ENCODE measurements at places on chromosomes 1 and 21. TPM values are rescaled to one million over a fixed set of nuclear protein-coding genes. Genes with fewer than 3 reads are reported as not detected.

Gene ADAMTS1
- 23.0 TPM for total RNA-seq

Gene PRDM16
- total RNA-seq = not detected

Gene CFHR1
- 0.21 TPM for total RNA-seq

Gene LCE2C
- not detected for total RNA-seq

Gene KCNH1
- 9.3 TPM for total RNA-seq

Gene CA6
- not detected for total RNA-seq

DNA sequence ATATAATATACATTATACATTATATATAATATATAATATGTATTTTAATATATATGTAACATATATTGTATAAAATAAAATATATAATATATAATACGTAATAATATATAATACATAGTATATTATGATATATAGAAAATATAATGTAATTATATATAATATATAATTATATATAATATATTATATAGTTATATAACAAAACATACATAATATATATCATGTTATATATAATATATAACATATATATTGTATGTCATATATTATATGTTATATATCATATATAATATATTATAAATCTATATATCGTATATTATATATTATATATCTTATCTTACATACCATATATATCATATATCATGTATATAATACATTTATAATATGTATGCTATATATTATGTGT lies 248.2 kb upstream of the TPTE start:
- no peak for DNase-seq

GRCh38 chr1:194466706-194467105 lies 1280.3 kb upstream of the B3GALT2 start:
- DNase-seq = peak; percentile 25

DNA sequence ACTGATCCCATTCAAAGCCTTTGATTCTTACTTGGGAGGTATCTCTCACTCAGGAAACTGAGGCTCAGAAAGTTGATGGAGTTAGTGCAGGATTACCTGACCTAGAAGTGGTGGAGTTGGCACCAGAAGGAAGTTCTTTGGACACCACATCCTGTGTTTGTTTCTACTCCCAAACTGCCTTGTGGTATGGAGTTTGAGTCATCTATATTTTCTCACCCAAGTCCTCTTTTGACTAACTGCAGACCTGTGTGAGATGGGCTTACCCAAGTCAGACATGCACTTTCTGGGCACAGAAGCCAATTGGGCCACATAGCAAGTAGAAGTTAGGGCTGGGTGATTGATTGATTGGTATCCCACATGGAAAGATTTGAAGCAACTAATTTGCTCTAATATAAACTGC lies 36.1 kb downstream of the FGGY start:
- no peak for DNase-seq

- DNase-seq = no peak
Measured at GRCh38 chr1:224201383-224201782, 18.3 kb downstream of the DEGS1 start.

DNA sequence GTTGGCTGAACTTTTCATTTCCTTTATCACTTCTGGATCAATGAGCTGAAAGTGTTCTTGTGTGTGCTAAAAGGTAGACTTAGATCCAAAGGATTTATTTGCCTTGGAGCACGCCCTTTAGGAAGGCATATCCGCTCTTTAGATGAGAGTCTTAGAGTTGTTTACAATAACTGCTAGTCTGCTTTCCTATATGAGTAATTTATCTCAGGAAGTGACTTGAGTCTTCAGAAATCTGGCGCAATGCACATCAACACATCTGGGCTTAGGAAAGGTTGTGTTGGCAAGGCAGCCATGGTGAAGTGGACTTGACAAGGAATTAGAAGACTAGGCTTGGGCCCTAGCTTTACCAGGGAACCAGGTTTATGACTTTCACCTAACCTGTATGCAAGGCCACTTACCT lies 204.1 kb upstream of the PTGFR start:
- DNase-seq = no peak

GRCh38 chr1:79005945-79006344 lies 585 bp downstream of the ADGRL4 start:
- DNase-seq = no peak

- no peak for DNase-seq
Measured at GRCh38 chr1:150555971-150556865, 7.0 kb downstream of the ADAMTSL4 start.

GRCh38 chr1:62493656-62494055 lies 56.8 kb downstream of the USP1 start:
- no peak for DNase-seq

DNA sequence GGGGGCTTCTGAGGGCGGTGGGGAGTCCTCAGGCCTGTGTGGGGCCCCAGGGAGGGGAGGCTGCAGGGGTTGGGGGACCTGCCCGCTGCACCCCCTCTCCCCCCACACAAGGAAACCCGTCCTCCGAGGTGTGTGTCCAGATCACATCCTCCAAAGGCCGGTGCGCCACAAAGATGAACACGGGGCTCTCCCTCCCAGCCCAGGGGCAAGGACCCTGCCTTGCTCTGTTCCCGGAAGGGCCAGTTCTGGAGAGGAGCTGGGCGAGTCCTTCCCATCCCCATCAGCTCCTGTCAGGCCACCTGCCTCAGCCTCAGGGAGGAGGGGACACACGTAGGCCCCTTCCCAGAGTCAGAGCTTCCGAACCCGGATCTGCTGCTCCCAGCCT lies 2.5 kb upstream of the TTLL10 start:
- no peak for DNase-seq

GRCh38 chr1:154760469-154760933 lies 109.6 kb downstream of the KCNN3 start:
- DNase-seq = no peak

DNA sequence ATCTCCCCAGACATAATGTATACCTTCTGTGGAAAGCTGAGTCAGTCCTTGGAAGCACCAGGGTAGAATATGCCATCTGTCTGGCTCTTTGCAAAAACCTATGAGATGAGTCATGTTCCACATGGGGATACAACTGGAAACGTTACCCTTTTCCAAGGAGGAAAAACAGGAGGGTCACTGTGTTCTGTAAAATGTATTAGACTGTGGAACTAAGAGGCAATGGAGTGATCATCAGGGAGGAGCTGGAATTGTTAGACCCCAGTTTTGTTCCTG lies 16.1 kb upstream of the PSMD4 start:
- DNase-seq = peak; percentile 82

Measured in myocyte (in vitro differentiated cells).